Pulmonary artery endothelial cell (primary cell): ENCODE measurements at places on chromosomes 2 and 18.
A peak's percentile ranks its signal among the peaks of the same experiment; 100 is the strongest.

- DNase-seq, result no peak
These were observed 163.0 kb upstream of the SPHKAP start for GRCh38 chr2:228344531-228344930.

GRCh38 chr2:172894689-172895387, 159.2 kb downstream of the RAPGEF4 start:
- no peak for DNase-seq

DNA sequence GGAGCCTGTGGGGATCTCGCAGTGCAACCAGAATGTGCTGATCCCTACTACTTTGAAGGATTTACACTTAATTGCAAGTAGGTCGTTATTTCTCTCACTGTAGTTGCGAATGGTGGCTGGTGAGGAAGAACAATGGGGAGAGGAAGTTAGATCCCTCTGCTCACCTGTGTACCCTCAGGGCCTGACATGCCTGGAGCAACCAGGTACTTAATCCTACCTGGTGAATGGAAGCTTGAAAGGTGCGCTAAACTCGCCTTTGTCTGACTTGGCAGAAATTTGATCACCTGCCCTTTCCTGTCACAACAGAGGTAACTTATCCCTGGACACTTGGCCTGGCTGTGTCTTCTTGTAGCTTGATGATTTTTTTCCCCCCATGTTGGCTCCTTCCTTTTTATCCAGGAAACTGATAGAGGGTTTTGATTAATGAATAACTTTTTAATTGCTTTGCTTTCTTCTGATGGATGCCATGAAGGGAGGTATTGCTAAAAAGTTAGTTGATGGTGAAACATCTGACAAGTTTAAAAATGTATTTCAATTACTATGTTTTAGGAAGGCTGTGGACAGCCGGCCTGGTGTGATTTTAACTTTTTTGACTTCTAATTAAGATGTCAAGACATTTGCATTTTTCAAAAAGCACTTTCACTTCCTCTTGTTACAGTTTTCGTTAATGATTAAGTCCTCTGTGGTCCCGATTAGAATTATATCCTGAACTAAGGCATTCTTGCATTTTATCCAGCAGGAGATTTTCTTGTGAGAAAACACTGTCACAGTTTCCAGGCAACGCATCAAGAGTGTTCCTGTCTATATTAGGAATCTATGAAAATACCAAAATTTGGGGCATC, 9.2 kb downstream of the SGPP2 start:
- no peak for DNase-seq

DNA sequence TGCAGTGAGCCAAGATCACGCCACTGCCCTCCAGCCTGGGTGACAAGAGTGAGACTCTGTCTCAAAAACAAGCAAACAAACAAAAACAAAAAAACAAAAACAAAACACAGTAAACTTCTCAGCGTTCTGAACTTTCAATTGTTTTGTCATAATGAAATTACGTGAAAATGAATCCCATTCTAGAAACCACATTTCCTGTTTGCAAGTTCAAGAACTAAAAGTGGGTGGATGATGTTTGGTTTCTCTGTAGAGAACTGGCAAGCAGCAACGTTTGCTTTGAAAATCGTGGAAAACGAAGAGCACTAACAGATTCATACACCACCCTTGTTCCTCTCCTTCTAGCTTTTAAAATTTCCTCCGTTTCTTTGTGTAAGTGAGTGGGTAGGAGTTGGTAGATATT, 226.1 kb upstream of the LYPD1 start:
- no peak for DNase-seq

- DNase-seq, result no peak
These were observed 155.2 kb downstream of the TWIST2 start for GRCh38 chr2:239002954-239003623.

GRCh38 chr2:26298638-26299393, 47.1 kb upstream of the SELENOI start:
- no peak for DNase-seq

DNA sequence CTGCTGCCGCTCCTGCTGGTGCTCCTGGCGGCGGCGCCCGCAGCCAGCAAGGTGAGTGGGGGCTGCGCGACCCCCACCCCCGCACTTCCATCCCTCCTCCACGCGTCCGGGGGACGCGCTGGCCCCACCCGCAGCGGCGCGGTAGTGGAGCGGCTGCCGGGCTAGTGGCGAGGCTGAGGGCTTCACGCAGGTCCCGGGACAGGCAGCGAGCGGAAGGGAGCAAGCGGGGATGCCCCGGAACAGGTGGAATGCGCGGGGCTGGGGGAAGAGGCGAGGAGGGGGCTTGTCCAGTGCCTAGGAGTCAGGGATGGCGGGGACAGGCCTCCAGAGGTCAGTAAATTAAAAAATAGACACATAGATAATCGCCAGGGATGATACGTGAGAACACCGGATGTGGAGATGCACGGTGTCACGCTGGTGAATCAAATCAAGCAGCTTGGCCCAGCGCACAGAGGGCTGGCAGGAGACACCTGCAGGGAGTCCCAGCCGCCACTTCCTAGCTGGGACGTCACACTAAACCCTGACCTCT, 403 bp downstream of the COL4A3 start:
- DNase-seq, result no peak

- DNase-seq, result peak; percentile 71
These were observed 704 bp downstream of the KLF11 start for GRCh38 chr2:10043906-10044601.

DNA sequence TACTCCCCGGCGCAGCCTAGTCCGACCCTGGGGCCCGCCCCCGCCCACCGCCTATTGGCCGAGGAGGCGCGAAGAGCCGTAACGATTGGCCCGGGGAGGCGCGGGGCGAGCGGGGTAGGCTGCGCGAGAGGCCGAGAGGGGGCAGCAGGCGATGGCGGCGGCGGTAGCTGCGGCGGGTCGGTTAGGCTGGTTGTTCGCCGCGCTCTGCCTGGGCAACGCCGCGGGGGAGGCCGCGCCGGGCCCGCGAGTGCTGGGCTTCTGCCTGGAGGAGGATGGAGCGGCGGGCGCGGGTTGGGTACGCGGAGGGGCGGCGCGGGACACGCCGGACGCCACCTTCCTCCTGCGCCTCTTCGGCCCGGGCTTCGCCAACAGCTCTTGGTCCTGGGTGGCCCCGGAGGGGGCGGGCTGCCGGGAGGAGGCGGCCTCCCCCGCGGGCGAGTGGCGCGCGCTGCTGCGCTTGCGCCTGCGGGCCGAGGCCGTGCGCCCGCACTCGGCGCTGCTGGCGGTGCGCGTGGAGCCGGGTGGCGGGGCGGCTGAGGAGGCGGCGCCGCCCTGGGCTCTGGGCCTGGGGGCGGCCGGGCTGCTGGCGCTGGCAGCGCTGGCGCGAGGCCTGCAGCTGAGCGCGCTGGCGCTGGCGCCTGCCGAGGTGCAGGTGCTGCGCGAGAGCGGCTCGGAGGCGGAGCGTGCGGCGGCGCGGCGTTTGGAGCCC, at the start of gene CNNM3:
CNNM3 (plus strand) TSS at position 142 of the 709 bp plus-strand sequence; CDS start at position 152, 10 bp downstream.
- peak; percentile 69 for DNase-seq

DNA sequence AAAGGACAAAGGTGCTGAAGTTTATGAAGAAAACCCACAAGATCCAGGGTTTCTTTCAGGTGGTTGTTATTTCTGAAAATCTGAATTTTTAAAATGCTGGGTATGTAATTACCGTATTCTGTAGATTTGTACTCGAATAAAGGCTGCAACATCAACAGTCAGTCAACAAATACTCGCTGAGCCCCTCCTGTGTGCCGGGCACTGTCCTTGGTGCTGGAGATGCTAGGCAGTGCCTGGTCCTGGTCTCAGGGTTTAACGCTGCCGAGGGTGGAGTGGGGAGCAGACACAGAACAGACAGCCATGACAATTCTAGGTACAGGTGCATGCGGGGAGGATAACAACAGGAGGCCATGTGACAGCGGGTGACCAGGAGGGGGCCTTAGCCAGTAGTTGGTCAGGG, 27.2 kb upstream of the PDIA6 start:
- no peak for DNase-seq

DNA sequence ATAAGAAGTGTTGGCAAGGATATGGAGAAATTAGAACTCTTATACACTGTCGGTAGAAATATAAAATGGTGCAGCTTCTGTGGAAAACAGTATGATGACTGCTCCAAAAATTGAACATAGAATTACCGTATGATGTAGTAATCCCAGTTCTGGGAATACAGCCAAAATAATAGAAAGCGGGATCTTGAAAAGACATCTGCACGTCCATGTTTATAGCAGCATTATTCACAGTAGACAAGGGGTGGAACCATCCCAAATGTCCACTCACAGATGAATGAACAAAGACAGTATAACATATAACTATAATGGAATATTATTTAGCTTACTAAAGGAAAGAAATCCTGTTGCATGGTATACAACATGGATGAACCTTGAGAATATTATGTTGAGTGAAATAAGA, 257.7 kb downstream of the TDRD15 start:
- no peak for DNase-seq

DNA sequence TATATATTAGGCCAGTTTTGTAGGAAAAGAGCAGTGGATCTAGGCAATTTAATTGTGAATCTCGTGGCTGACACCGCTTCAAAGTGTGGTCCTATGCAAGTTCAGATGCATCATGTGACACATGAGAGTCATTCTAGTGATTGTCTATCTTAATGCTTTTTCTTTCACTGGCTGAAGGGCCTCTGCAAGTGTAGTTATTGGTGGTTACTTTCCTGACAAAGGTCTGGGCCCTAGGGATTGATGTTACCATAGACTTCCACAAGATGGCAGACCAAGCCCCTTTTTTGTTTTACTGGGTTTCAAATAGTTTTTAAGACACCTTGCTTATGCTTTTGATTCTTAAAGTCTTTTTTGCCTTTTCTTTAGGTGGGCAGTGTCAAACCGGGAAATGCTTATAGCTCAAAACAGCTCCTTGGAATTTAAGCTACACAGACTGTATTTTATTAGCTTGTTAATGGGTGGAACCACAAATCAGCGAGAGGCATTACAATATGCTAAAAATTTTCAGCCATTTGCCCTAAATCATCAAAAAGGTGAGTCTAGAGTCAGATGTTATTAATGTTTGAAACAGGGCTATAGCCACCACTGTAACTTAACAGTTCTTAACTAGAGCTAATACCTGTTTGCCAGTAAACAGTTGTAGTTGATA, 25.9 kb downstream of the CD8A start:
- DNase-seq, result no peak
